ENCODE measurements at places on chromosomes 16 and 17. TPM values are rescaled to one million over a fixed set of nuclear protein-coding genes. Genes with fewer than 3 reads are reported as not detected.
A peak's percentile ranks its signal among the peaks of the same experiment; 100 is the strongest.

The GPR179 gene
- total RNA-seq, result not detected

The HLF gene
- total RNA-seq, result 0.12 TPM

The NPIPB8 gene
- total RNA-seq, result 0.14 TPM

The PIK3R6 gene
- not detected for total RNA-seq

The CD300LF gene
- not detected for total RNA-seq

The SHISA9 gene
- total RNA-seq, result 11.4 TPM

The ANKFN1 gene
- not detected for total RNA-seq

The CSH1 gene
- total RNA-seq, result not detected

The FBXO39 gene
- total RNA-seq, result 0.31 TPM

The TPSD1 gene
- not detected for total RNA-seq

The LITAFD gene
- not detected for total RNA-seq

The DPEP2 gene
- total RNA-seq, result not detected

The PTGES3L gene
- total RNA-seq, result 0.43 TPM

The ABHD15 gene
- 11.6 TPM for total RNA-seq

The CYB561 gene
- total RNA-seq, result 33.0 TPM

GRCh38 chr17:44925731-44926697 is 10.7 kb upstream of the GFAP start:
- no peak for DNase-seq

DNA sequence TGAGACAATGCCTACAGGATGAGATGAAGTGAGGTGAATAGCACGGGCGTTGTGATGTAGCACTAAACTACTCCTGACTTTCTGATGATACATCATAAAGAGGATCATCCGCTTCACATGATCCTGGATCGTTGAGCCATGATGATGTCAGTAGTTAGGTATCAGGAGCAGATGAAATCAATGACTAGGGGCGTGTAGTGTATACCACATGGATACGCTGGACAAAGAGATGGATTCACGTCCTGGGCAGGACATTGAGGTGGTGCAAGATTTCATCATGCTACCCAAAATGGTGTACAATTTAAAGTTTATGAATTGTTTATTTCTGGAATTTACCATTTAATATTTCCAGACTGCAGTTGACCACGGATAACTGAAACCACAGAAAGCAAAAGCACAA is 156.6 kb downstream of the ANKFN1 start:
- no peak for DNase-seq

DNA sequence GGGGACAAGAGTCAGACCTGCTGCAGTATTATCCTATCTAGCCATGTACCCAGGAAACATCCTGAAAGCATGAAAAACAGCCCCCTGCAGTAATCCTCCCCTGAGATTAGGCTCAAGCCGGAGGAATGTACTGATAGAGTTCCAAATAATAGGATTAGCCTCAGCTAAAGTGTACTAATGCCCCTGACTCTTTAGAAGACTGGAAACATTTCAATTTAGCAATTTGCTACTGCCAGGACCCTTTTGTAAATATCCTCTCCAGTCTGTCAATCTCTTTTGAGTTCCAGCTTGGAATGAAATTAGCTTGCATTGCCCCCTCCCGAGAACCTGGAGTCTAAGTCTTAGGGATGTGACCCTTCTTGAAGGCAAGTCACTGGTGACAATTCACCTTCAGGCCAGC is 110.8 kb upstream of the DNAH9 start:
- DNase-seq, result no peak

DNA sequence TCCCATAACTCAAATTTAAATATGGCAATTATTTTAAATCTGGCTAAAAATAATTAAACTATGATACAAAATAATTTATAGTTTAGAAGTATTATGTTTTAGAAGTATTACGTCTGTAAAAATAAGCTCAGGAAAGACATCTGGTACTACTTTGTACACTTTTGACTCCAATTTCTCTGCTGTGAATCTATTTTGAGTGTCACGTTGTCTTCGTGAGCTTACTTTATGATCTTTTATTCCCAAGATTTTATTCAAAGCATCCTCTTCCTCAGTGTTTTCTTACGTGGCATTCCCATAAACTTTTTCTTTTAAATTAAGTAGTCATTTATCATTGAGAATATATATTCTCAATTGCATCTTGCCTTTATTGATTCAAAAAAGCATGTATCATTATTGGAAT is 223.3 kb upstream of the KCNJ16 start:
- DNase-seq, result no peak

GRCh38 chr17:81453712-81454111 is 58.5 kb downstream of the BAHCC1 start:
- DNase-seq, result no peak

DNA sequence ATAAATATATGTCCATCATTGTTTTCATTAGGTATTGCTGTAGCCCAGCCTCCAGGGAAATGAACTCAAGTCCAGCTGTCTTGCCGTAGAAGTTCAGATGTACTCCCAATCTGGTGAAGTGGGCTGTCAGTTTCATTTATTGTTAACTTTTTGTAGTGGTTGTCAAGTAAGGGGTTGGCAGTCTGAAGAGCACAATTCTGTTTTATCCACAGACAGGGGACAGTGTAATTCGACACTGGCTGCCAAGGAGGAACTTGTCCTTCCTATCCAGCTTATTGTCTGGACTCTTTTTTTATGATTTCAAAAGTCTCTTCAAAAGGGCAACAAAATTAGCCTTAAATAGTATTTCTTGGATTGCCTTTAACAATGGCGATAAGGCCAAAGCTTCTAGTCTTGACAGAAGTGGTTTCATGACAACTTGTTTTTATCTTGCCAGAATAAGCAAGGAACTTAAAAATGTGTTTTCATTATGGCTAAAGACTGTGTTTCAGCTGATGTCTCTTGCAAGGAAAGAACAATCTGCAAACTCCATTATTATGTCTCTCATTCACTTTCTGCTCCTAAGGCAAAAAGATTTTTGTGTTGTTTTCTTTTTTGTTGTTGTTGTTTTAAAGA is 73.9 kb upstream of the TANC2 start:
- DNase-seq, result no peak

- peak; percentile 32 for DNase-seq
These were observed 42.6 kb upstream of the CHMP6 start for GRCh38 chr17:80948976-80949450.

GRCh38 chr17:48463526-48463925 is 33.5 kb upstream of the SKAP1 start:
- no peak for DNase-seq

DNA sequence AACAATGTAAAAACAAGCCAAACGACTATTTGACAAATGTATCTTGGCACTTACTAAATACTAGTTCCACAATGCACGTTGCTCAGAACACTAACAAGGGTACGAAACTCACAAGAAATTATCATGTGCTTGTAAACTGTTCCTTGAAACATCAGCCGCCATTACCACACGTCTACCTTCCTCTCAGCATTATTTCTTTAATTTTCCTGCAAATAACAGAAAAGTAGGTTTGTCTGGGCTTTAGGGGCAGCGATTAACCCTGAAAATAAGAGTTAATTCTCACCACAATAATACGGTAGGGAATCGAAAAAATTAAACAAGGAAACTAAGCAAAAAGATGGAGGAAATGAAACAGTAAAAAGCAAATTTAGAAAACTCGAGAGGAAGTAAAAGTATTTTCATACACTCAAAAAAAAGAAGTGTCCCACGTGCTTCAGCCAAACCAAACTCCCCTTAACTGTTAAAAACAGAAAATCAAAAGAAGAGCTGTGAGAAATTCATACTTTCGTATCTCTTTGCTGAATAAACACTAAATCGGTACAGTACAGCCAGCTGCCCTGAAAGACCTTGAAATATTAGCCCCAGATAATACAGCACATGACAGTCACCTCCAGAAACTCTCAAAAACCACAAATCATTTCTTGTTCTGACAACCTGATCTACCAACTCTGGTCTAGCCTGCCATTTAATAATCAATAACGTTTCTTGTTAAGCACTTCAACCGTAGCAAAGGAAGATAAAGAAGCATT is 1.2 kb downstream of the ARHGAP17 start:
- no peak for DNase-seq

GRCh38 chr16:76125871-76126270 is 151.3 kb upstream of the CNTNAP4 start:
- no peak for DNase-seq

DNA sequence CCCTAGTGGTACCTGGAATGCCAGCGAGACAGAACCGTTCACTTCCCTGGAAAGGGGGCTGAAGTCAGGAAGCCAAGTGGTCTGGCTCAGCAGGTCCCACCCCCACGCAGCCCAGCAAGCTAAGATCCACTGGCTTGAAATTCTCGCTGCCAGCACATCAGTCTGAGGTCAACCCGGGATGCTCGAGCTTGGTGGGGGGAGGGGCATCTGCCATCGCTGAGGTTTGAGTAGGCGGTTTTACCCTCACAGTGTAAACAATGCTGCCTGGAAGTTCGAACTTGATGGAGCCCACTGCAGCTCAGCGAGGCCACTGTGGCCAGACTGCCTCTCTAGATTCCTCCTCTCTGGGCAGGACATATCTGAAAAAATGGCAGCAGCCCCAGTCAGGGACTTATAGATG is 464.7 kb upstream of the TOM1L1 start:
- DNase-seq, result no peak

GRCh38 chr16:53515811-53516210 is 12.8 kb upstream of the AKTIP start:
- DNase-seq, result no peak

DNA sequence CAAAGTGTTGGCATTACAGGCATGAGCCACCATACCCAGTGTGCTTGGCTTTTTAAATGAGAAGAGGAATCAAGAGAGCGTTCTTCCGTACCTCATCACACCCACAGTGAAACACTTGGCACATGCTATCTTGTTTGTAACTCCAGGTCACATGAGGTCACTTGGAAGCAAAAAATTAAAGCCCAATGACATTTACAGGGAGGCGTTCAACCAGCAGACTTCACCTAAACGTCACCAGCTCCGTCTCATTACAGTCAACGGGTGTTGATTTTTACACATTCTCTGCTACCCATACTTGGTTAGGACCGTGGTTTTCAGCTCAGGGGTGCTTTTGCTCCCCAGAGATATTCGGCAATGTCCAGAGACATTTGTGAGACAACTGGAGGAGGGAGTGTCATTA is 127.0 kb downstream of the XYLT1 start:
- DNase-seq, result no peak

- no peak for DNase-seq
These were observed 24.3 kb upstream of the ASGR2 start for GRCh38 chr17:7138800-7139381.

GRCh38 chr16:80862160-80862705 is 57.8 kb upstream of the CDYL2 start:
- no peak for DNase-seq

DNA sequence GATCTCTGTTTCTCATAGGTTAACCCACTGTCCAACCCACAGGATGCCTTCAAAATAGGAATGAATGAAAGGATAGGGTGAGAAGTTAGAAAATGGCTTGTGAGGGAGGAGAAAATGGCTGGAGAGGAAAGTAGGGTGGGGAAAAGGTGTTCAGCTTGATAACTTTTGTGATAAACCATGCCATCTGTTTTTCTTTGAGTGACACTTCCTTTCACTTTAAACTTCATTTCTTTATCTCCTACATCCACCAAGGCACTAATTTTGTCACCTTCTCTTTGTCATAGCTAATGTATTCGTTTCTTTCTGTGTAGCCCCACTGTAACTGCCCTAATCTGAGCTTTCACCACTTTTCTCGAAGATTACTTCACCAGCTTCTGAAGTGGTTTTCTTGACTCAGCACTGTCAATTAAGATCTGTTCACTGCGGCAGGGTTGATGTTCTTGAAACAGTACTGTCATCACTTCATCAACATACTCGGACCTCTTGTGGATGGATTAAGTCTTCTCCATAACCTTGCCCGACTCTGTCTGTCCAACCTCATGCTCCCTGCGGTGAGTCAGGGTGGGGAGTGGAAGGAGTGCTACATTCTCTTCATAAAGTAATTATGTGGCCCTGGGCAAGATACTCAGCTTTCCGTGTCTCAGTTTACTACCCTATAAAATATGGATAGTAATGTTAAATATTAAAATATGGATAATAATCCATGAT is 5.5 kb upstream of the KRT10 start:
- no peak for DNase-seq

- peak; percentile 69 for DNase-seq
These were observed 476.9 kb upstream of the CDH5 start for GRCh38 chr16:65889533-65889966.

DNA sequence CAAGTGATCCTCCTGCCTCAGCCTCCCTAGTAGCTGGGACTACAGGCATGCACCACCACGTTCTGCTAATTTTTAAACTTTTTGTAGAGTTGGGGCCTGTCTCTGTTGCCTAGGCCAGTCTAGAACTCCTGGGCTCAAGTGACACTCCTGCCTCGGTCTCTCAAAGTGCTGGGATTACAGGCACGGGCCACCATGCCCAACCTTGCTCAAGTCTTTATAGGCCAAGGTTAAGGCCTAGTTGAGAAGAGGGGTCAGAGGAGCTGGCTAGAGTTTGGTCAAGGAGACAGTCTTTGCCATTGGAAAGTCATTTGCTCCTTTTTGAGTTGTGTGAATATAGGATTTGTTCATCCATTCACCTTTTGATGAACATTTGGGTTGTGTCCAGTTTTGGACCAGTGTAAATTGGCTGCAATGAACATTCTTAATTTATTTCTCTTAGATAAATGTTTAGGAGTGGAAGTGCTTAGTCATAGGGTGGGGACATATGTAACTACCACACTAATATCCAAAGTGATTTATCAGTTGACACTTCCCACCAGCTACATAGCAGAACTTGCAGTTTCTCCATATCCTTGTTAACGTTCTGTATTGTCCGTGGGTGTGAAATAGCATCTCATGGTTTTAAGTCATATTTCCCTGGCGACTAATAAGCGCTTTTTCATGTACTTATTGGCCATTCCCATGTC is 30.7 kb upstream of the ARHGAP17 start:
- peak; percentile 89 for DNase-seq

GRCh38 chr17:70017112-70017511 is 57.9 kb upstream of the KCNJ16 start:
- no peak for DNase-seq

GRCh38 chr17:39738568-39738901 is 797 bp downstream of the GRB7 start:
- DNase-seq, result no peak

DNA sequence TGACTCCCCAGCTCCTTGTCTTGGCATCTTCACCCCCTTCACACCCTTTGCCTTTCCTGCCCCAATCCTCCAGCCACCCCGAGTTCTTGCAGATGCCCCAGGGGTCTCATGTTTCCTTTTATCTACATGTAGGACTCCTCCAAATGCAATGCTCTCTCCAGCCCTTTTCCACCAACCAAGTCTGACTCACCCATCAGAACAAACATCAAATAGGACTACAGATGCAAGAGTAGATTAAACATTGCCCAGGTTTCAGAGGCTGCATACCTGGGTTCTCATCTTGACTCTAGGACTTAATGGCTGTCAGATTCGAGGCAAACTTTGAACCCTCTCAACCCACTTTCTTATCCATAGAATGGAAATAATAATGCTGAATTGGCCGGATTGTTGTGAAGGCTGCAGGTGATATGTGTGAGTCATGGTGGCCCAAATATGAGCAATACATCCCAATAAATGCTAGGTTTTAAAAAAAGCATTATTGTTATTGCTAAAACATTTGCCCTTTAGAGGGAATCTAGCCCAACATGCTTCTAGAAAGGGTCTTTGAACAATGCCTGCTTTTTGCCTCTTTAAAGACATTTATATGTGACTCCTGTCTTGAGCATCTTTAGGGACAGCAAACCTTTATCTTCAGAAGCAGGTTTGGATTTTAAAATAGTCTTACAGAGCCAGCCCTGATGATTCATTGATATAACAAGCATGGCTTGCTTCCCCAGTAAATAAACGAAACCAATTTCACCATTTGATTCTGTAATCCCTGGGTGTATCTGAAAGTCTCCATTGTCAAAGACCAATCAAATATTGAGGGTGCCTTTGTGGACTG is 310.1 kb downstream of the FOXL1 start:
- DNase-seq, result no peak
